ENCODE measurements at places on chromosomes 2 and 18. TPM values are rescaled to one million over a fixed set of nuclear protein-coding genes. Genes with fewer than 3 reads are reported as not detected.

GRCh38 chr2:151020411-151020810 lies 241.3 kb downstream of the RBM43 start:
- no peak overlapping the region for H3K4me3 ChIP-seq
- H3K4me1 ChIP-seq, result no peaks in the 10 kb centered on the region
- H3K36me3 ChIP-seq, result no peaks in the 10 kb centered on the region
- H3K27ac ChIP-seq, result no peak overlapping the region

SOX11 gene
- total RNA-seq, result 0.93 TPM

TEX44 gene
- not detected for total RNA-seq

DNA sequence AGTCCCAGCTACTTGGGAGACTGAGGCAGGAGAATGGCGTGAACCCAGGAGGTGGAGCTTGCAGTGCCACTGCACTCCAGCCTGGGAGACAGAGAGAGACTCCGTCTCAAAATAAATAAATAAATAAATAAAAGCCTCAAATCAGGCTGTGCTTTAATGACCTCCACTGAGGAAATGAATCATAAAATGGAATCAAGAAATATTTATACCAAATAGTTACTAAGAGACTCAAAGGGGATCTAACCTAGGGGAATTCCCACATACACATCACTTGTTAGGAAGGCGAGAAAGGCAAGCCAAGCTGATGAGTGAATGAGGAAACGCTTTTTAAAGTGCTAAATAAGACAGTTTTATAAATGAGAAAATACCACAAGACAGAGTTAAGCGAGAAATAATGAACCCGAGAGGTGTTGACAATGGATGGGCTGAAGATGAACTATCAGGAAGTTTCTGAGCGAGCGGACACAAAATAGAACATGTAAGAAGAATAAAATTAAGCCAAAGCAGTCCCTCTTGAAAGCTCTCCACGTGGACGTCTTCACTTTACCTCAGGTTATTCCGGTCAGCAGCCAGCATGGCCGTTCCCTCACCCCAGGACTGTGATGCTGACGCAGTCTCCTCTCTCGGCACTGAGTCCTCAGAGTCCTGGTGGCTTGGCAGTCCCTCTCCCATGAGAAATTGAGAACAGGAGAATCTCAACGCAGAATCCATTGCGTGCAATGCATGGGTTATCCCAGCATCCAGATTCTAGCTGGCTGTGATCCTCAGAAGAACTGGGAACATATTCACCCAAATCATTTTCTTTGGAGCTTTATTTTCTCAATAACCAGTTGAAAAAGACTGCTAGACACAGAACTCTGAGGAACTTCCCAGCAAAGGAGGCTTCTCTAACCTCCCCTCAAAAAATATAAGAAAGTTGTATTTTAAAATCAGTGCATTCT lies 22.3 kb downstream of the PXDN start:
- peak overlapping the region; percentile 17 for H3K4me3 ChIP-seq
- peak overlapping the region; percentile 90 for H3K27ac ChIP-seq
- no peaks in the 10 kb centered on the region for H3K27me3 ChIP-seq
- DNase-seq, result no peak
- H3K36me3 ChIP-seq, result no peaks in the 10 kb centered on the region
- peaks cover 49% of the 10 kb centered on the region for H3K4me1 ChIP-seq

DNA sequence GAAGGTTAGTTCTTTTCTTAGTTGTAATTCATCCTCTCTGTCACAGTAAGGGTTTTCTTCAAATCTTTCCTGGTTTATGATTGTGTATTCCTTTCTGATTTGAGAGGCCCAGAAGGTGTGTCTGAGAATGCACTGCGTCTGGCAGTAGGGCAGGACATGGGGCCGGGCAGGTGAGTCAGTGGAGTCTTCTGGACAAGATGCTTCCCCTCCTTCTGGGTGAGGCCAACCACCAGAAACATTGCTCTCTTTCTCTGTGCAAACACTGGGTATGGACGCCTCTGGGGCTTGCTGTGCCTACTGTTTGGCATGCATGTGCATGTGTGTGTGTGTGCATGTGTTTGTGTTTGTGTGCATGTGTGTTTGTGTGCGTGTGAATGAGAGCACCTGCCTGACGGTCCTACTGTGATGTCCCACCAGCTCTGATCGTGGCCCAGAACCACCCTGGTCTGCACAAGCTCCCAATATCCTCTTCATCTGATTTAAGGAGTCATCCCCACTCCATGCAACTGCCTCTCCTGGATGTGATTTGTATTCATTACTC lies 93.2 kb upstream of the DLX2 start:
- H3K36me3 ChIP-seq, result no peaks in the 10 kb centered on the region
- no peaks in the 10 kb centered on the region for H3K27me3 ChIP-seq
- no peak for DNase-seq
- no peaks in the 10 kb centered on the region for H3K4me1 ChIP-seq

- no peak overlapping the region for H3K4me3 ChIP-seq
- no peaks in the 10 kb centered on the region for H3K27me3 ChIP-seq
- H3K36me3 ChIP-seq, result no peaks in the 10 kb centered on the region
- H3K27ac ChIP-seq, result no peak overlapping the region
- no peaks in the 10 kb centered on the region for H3K4me1 ChIP-seq
- DNase-seq, result no peak
Observed at GRCh38 chr2:49241501-49241900, 87.2 kb upstream of the FSHR start.

DNA sequence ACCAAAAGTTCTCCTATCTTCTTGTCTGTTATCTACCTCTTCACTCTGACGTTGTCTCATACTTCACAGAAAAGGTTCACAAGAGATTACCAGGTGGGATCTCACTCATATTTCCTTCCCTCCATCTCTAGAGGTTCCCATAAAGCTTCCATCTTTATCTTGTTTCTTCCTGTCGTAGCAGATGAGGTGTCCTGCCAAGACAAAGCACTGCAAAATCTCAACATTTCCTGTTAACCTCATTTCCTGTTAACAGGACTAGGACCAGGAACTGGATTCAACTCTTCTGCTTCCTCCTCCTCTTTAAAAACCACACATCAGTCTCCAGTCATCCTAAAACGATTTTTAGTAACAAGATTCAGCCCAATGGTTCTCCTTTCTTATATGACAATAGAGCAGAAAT lies 512.8 kb upstream of the NRP2 start:
- H3K4me3 ChIP-seq, result no peak overlapping the region
- no peak for DNase-seq
- no peaks in the 10 kb centered on the region for H3K36me3 ChIP-seq
- H3K27ac ChIP-seq, result no peak overlapping the region
- H3K27me3 ChIP-seq, result no peaks in the 10 kb centered on the region

DNA sequence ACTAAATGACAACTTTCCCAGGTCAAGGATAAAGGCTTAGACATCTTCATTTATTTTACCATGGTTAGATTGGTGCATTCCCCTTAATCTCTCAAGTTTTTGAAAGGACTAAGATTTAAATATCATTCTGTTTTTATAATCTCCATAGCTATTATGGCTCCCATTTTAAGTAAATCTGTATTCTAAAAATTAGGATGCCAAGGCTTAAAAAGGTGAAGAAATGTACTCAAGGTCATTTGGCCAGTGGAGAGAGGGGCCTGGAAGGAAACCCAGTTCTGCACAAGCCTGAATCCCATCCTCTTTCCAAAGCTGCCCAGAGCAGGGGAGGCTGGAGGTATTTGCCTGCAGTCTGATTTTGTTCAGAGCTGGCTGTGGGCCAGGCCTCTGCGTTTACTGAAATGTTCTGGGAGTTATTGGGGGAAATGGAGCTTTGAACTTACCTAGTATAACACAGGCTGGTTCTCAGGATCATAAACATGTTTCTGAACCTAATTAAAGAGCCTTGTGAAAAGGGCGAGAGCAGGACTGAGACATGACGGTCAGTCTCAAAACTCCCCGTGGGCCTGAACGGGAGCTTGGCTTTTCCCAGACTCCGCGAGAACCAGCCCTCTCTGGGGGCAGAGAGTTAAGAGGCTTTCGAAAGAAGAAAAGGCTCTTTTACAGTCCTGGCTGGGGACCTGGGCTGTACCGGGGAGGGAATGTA lies 85.6 kb downstream of the DDX1 start:
- no peak overlapping the region for H3K27ac ChIP-seq
- H3K4me3 ChIP-seq, result no peak overlapping the region
- H3K36me3 ChIP-seq, result no peaks in the 10 kb centered on the region
- no peak for DNase-seq
- H3K4me1 ChIP-seq, result no peaks in the 10 kb centered on the region

DNA sequence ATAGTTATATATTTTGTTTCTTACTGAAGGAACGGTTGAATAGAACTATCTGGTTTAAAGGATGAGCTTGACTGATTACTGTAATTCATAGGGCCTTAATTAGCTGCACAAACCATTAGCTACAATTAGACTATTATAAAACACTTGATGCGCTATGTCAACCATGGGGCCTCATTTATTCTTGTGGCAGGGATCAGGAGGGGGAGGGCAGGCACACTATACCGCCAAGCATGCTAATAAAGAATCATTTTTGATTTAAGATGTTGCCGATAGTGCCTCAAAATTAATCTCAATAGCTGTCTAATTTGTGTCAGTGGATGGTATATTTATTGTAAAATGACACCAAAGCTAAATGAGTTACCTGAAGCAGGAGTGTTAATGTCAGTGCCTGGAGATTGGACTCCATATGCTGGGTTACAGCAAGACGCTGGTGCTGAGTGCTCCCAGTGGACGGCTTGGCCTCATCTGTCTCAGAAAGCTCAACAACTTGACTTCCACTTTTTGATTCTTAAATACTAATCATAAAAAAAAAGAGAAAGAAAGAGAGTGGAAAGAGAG lies 1007.0 kb upstream of the CELF4 start:
- H3K4me1 ChIP-seq, result no peaks in the 10 kb centered on the region
- no peaks in the 10 kb centered on the region for H3K27me3 ChIP-seq
- H3K4me3 ChIP-seq, result no peak overlapping the region
- H3K36me3 ChIP-seq, result no peaks in the 10 kb centered on the region
- H3K27ac ChIP-seq, result no peak overlapping the region

RUFY4 gene
- total RNA-seq, result not detected

- H3K36me3 ChIP-seq, result no peaks in the 10 kb centered on the region
- H3K4me3 ChIP-seq, result peak overlapping the region; percentile 24
- H3K4me1 ChIP-seq, result peaks cover 19% of the 10 kb centered on the region
Observed at GRCh38 chr2:157441072-157441454, 2.8 kb downstream of the CYTIP start.

DNA sequence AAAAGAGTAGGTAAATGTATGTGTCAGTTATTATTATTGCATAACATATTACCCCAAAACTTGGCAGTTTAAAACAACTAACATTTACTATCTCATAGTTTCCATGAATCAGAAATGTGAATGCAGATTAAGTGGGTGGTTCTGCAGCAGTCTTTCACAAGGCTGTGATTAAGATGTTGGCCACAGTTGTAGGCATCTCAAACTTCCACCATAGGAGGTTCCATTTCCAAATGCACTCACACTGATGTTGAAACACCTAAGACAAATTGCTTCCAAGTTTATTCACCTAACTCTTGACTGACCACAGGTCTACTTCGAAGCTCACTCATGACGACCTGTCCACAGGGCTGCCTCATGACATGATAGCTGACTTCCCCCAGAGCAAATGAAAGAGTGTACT lies 360.8 kb downstream of the GRB14 start:
- H3K36me3 ChIP-seq, result no peaks in the 10 kb centered on the region
- no peak overlapping the region for H3K4me3 ChIP-seq
- no peak overlapping the region for H3K27ac ChIP-seq

GRCh38 chr2:185998562-185999070 lies 260.0 kb downstream of the FSIP2 start:
- no peak overlapping the region for H3K4me3 ChIP-seq
- H3K27me3 ChIP-seq, result no peaks in the 10 kb centered on the region
- no peak for DNase-seq
- no peaks in the 10 kb centered on the region for H3K4me1 ChIP-seq

DNA sequence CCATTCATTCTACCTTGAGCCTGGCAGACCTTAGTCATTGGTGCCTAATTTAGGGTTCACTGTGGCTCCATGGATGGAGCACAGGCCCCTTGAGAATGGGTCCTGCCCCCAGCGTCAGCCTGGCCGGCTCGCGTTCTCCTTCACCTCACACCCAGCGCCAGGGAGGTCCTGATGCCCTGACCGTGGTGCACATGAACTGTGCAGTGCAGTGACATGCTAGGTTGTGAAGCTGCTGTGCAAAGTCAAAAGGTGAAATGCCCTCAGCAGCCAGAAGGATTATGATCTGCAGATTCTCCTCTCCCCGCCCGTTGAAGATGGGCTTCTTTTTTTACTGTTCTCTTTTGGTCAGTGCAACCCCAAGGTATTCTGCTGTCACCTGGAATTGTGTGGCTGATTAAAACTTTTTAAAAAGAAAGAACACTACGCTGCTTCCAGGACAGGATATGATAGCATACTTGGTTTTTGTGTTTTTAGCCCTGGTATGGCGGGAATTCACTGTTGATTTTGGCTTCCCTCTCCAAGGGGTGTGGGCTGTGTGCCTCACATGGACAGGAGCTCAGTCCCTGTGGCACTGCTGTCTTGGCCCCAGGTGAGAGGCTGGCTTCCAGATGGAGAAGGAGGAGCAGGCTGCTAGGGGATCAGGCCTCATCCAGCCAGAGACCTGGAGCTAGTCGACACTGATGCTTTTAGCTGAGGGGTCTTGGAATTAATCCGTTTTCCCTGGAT lies 49.4 kb upstream of the MCFD2 start:
- peaks cover 23% of the 10 kb centered on the region for H3K4me1 ChIP-seq
- peaks cover 8% of the 10 kb centered on the region for H3K36me3 ChIP-seq
- DNase-seq, result no peak
- H3K27ac ChIP-seq, result peak overlapping the region; percentile 36
- no peaks in the 10 kb centered on the region for H3K27me3 ChIP-seq
- no peak overlapping the region for H3K4me3 ChIP-seq

CAPN14 gene
- 0.27 TPM for total RNA-seq

ALPG gene
- not detected for total RNA-seq

CFAP221 gene
- total RNA-seq, result 1.0 TPM

DNA sequence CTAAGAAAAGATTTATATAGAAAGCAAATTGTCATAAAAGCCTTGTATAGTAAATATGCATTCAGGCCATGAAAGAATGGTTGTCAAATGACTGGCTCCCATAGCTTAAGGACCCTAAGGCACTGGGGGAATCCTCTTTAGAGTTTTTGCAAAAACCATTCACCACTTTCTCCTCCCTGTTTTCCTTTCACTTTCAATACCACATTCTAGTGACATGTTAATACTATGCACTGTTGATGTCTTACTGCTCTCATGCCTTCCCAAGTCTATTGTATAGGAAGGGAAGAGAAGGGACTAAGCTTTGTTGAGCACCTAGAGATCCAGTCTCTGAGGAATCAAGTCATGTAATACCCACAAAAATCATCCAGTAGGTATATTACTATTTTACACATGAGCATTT lies 383.0 kb upstream of the LRRTM1 start:
- H3K4me1 ChIP-seq, result no peaks in the 10 kb centered on the region
- no peak overlapping the region for H3K27ac ChIP-seq
- H3K27me3 ChIP-seq, result no peaks in the 10 kb centered on the region
- no peak for DNase-seq
- H3K36me3 ChIP-seq, result no peaks in the 10 kb centered on the region
- H3K4me3 ChIP-seq, result no peak overlapping the region

LYPD6 gene
- total RNA-seq, result 0.08 TPM

- H3K27ac ChIP-seq, result no peak overlapping the region
- H3K4me3 ChIP-seq, result no peak overlapping the region
- no peak for DNase-seq
- peaks cover 21% of the 10 kb centered on the region for H3K4me1 ChIP-seq
- no peaks in the 10 kb centered on the region for H3K27me3 ChIP-seq
- no peaks in the 10 kb centered on the region for H3K36me3 ChIP-seq
Observed at GRCh38 chr2:38494394-38494793, 108.3 kb downstream of the HNRNPLL start.

MEIS1 gene
- total RNA-seq, result 38.0 TPM

- no peaks in the 10 kb centered on the region for H3K36me3 ChIP-seq
- no peak overlapping the region for H3K27ac ChIP-seq
- H3K4me1 ChIP-seq, result peaks cover 13% of the 10 kb centered on the region
- no peak for DNase-seq
Observed at GRCh38 chr2:219687272-219687671, 59.8 kb downstream of the SLC4A3 start.

NCKAP5 gene
- 6.0 TPM for total RNA-seq
